ENCODE measurements at places on chromosomes 7 and 10.
A peak's percentile ranks its signal among the peaks of the same experiment; 100 is the strongest.

DNA sequence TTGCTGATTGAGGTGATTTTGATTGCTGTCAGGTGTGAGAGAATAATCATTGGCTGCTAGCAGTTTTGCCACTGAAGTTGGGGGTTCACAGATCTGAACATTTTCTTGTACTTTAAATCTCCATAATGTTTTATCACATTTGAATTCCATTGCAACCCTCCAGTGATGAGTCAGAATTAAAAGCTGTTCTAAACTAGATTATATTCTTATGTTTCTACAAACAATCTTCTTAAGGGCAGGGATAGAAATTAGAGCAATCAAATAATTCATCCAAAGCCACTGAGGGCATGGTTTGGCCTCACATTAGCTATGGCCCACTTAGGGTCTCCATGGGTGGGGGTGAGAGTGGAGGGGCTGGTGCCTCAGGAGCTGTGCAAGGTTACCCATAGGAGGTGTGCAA is 53.0 kb upstream of the RPA3 start:
- DNase-seq: no peak

GRCh38 chr7:139538881-139539635 is 15.6 kb downstream of the CLEC2L start:
- peak; percentile 89 for DNase-seq

DNA sequence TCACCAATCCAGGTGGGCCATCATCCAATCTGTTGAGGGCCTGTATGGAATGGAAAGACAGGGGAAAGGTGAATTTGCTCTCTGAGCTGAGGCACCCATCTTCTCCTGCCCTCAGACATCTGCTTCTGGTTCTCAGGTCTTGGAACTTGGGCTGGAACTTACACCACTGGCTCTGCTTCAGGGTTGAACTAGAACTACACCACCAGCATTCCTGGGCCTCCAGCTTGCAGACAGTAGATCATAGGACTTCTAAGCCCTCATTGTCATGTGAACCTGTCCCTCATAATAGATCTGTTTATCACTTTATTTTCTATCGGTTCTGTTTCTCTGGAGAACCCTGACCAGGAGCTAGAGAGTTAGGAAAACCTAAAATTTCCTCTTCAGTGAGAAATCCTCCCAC is 233.5 kb downstream of the CREB5 start:
- DNase-seq: no peak

GRCh38 chr7:157268540-157268939 is 68.3 kb upstream of the DNAJB6 start:
- DNase-seq: no peak

DNA sequence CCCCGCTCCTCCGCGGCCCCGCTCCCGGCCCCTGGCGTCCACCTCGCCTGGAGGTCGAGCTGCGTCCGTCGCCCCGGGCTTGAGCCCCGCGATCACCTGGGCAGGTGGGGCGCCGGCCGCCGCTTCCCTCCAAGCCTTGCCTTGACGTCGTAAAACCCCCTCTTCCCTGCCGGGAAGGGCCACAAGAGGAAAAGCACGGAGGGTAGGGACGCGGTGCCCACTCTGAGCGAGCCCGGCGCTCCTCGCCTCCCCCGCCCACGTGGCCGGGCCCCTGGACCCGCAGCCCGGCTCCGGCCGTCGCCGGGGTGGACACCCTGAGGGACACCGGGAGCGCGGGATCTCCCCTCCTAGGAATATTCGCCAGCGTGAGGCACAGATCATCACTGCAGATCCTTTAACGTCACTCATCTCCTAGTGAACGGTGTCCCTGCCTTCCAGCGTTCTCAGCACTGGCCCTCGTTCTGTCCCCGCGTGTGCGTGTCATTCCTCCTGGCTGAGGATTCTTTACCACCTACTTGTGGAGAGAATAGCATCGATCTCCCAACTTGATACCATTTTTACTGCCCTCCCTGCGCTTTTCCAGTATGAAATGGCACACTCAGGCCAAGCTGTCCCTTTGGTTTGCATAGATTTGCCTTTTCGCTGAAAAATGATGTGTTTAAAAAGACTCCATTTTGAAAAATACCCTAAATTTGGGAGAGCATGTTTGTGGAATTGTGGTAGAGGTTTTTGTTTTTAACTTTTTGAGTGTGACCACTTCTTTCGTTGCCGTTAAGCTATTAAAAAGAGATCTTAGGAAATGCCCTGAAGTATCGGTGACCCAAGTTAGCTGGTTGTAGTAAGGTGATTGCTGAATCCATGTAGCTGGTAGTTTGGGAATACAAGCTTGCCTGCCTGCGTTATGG is 649 bp downstream of the ACTR3B start:
- DNase-seq: peak; percentile 28

DNA sequence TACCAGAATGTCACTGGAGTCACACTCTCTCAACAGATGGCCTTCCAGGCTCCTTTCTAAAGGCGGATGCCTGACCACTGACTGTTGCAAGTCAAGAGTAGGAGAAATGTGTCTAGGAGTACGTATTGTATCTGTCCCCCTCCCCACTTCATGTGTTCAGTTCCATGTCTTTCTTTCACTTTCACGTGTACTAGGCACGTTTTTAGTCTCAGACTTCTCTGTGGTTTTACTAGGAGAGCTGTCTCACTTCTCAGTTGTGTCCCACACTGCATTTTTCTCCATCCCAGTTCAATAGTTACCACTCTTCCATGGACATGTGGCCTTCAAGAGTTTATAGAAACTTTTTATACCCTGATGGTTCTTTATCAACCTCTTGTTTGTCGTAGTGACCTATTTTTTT is 893.0 kb downstream of the NRG3 start:
- DNase-seq: no peak

GRCh38 chr7:23207884-23208283 is 26.0 kb downstream of the NUP42 start:
- DNase-seq: no peak
